ENCODE measurements at places on chromosomes 1 and 21.

DNA sequence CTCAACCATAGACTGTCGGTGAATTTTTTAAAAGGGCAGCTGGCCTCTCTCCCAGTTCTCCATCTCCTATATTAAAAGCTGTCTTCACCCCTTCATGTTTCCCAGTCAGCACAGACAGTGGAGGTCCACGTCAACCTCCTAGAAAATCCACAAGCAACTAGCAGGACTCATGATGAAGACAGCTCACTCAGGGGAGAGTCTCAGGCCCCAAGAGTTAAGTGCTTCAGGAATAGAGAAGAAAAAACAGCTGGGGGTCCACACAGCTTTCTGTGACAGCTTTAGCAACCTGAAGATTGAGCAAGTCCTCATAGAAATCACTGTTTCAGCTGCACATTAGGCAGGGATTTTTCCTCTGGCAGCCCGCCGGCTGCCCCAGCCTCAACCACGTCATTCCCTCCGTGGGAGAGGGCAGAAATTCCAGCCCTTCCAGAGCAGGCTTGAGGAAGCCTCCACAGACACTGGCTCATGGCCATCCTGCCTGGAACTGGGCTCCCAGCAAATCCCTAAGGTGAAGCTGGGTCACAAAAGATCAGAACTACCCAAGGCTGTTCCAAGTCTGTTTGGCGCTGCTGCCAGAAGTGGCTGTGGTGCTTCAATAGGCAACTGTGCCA lies 15.2 kb downstream of the GPR161 start:
- DNase-seq: peak; percentile 88

- DNase-seq: no peak
These were observed 42.2 kb upstream of the ATP1A1 start for GRCh38 chr1:116330846-116331245.

DNA sequence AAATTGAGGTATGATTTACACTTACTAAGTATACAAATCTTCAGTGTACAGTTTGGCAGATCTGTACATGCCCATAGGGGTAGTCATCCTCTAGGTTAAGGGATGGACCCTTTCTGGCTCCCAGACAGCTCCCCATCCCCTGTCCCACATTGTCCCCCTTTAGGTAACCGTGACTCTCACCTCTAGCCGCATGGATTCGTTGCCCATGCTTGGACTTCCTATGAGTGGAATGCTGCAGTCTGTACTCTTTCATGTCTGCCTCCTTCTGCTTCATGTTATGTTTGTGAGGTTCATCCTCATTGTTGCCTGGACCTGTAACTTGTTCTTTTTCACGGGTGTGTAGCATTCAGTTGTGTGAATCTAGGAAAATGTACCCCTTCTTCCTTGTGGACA lies 20.3 kb downstream of the SLC37A1 start:
- no peak for DNase-seq

DNA sequence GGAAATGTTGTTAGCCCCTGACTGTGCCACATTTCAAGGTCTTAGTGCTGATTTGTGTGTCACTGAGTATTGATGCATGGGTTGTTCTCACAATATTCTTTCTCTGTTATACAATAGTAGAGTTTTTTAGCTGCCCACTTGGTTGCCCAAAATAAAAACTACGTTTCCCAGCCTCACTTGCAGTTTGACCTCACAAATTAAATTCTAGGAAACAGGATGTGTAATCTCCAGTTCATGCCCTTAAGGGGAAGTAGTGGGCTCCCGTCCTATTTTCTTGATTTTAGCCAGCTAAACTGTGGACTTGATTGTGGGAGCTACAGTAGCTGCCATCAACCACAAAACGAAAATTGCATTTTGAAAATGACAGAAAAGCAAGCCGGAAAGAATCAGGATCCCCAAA lies 27.3 kb upstream of the LAMC1 start:
- no peak for DNase-seq

DNA sequence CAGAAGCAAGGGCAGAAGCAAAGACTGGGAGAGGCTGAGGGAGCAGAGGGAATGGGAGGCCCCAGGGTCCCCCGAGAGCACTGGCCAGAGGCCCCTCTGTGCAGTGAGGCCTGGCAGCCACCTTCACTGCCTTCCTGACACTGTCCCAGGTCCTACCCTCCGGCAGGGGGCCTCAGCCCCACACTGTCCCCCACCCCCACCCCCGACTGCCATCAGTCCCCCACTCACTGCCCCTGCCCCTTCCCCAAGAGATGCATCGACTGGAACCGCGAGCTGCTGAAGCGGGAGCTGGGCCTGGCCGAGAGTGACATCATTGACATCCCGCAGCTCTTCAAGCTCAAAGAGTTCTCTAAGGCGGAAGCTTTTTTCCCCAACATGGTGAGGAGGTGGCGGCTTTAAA lies 13.0 kb upstream of the PADI6 start:
- DNase-seq: no peak

- peak; percentile 7 for DNase-seq
These were observed 10.3 kb upstream of the CDCP2 start for GRCh38 chr1:54163051-54163450.

- no peak for DNase-seq
These were observed 191.6 kb downstream of the HIVEP3 start for GRCh38 chr1:41726899-41727748.

- DNase-seq: peak; percentile 30
These were observed 18.8 kb downstream of the PPP1R12B start for GRCh38 chr1:202367271-202367670.

- DNase-seq: no peak
These were observed 182.0 kb upstream of the CSF3R start for GRCh38 chr1:36664571-36665287.

DNA sequence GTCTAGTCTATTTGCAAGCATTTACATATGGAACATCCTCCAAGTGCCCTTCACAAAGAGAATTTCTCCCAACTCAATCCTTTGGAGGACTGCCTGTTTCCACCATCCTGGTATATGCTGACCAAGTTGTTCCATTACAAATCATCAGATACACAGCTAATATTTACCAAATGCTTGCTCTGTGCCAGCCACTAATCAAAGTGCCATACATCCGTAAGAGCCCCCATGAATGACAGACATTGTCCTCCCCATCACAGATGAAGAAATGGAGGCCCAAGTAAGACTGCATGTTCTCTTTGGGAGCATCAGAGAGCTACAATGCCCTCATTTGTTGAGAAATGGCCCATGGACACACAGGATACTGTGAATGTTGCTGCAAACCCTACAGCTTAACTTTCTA lies 130.0 kb upstream of the BACE2 start:
- no peak for DNase-seq

DNA sequence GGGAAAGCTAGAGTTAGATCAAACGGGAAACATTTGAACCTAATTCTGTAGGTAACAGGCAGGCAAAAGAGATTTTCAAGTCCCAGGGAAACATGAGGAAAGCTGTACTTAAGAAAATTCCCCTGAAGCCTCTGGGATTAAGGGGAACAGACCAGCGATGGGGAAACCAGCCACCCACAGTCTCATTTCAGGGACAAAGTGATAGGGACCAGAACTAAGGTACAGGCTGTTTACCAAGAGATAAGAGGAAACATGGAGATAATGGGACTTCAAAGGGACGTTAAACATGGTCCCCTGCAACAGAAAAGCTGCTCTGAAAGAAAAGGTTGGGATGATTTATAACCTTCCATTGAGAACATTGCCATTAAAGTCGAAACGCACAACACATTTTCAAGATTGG lies 84.4 kb downstream of the NTPCR start:
- no peak for DNase-seq

DNA sequence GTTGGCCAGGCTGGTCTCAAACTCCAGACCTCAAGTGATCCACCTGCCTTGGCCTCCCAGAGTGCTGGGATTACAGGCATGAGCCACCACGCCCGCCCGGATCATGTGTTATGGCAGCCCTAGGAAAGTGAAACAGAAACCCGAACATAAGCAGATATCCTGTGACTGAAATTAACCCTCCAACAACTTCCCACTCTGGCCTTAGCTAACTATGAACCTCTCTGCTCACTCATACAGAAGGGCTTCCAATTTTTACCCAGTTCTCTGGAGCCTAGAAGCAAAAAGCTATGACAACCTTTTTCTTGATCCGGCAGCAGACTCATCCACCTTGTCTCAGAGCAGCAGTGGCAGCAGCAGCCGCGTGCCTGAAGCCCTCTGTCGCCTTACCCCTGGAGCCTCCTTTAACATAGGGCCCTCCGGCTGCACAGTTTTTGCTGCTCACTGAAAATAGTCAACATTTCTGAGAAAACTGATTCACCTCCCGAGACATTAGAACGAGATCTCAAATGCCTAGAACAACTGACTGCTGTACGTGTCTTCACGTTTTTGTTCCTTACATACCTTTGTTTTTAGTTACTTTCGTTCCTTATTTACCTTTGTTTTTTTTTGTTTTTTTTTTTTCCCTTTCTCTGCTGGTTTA lies 9.3 kb downstream of the CBR1 start:
- no peak for DNase-seq

DNA sequence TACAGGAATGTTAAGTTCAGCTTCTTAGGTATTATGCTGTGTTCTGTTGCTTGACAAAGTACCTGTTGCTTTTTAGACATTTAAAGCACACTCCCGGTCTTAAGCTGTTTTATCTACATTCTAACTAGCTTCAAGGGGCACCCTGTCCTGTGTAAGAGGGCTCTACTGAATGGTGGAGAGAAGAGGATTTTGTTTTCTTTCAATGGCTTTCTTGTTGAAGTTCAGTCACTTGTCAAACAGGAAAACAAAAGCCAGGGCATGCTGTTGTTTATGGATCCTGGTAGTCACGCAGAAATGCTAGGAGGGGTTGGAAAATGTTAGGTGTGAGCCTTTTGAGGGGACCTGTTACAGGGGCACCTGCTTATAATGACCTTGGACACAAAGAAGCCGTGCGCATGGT lies 30.7 kb downstream of the PGM1 start:
- DNase-seq: no peak

- DNase-seq: no peak
These were observed 1028.3 kb upstream of the B3GALT2 start for GRCh38 chr1:194214735-194215134.

DNA sequence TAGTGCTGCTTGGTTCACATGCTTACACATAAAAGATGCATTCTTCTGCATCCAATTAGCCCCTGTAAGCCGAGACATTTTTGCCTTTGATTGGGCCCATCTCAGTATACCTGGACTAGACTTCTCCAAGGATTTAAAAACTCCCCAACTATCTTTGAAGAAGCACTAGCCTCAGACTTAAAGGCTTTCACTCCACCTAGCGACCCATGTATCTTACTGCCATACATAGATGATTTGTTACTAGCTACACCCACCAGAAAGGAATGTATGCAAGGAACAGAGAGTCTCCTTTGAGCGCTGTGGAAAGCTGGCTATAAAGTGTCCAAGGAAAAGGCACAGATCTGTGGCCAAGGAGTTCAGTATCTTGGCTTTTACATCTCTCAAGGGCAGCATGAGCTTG lies 91.7 kb downstream of the LIPI start:
- no peak for DNase-seq

- no peak for DNase-seq
These were observed 29.6 kb downstream of the PROX1 start for GRCh38 chr1:214017191-214017982.

DNA sequence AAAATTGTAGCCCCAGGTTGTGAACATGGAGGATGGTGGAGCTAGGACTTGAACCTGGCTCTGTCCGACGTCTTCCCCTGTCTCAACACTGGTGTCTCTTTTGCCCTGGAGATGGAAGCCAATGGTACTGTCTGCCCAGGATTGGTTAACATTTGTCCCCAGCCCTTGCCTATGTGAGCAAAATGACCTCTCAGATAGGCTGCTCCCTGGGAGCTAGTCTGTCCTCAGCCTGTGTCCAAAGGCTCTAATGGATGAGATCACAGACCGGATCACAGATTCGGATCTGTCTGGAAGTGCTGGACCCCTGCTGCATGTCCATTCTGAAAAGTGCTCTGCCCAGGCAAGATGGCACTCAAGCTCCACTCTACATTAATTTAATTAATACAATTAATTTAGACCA lies 394.4 kb upstream of the VAMP3 start:
- DNase-seq: no peak

GRCh38 chr1:184461321-184461720 lies 74.5 kb downstream of the C1orf21 start:
- DNase-seq: no peak

GRCh38 chr1:59243550-59243949 lies 53.3 kb upstream of the FGGY start:
- no peak for DNase-seq

DNA sequence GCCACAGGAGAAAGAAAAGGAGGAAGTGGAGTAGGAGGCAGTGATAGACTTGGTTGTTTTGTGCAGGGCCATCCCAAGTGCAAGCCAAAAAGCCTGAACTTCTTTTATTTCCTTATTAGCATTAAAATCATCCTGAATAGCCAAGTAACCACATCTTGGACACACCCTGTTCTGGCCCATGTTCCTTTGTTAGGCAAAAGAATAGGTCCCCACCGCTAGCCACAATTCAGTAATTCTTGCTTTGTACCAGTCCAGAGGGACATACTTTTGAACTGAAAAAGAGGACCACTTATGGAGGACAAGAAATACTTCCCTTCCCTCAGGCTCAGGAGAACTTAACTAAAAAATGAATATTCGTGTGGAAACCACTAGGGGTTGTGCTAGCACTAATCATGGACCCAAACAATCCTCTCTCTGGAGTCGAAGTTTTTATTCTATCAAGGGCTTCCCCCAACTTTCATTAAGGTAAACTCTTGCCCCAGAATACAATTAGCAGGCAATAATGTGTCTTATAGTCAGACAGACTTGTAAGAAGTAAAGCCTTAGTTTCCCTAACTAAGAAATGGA lies 19.4 kb downstream of the TNFSF4 start:
- no peak for DNase-seq

GRCh38 chr1:69836971-69837636 lies 269.4 kb downstream of the LRRC7 start:
- peak; percentile 80 for DNase-seq

DNA sequence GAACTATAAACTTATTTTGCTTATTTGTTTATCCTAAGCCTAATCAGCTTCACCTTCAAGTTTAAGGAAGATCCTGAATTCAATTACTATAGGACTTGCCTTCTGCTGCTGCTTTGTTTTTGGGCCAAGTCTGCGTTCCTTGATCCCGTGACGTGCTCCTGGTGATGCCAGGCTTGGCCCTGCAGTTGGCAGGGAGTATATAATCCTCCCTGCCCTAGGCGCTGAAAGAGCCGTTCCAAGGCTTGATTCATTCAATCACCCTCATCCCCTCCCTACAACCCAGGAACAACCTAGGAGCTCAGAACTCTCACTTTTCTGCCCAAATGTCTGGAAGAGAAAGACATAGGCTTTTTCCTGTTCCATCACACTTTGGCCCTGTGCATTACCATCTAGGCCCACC lies 12.4 kb upstream of the LRRN2 start:
- no peak for DNase-seq

GRCh38 chr1:231338270-231339128 lies at the start of gene SPRTN:
SPRTN (plus strand) TSS chr1:231338293; CDS start chr1:231338384, 91 bp downstream.
- DNase-seq: no peak

DNA sequence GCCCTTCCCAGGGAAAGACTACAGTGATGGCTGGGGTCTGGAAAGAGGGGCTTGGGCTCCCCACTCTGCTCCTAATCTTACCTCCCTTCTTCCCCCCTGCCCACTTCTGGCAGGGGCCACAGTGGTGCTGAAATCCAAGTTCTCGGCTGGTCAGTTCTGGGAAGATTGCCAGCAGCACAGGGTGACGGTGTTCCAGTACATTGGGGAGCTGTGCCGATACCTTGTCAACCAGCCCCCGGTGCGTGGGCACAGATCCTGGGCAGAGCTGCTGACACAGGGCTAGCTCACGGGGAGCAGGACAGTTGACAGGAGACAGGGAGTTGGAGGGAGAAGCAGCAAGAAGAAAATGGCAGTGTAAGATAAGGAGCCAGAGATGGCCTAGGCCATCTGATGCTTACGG lies 2.4 kb downstream of the SLC27A3 start:
- no peak for DNase-seq

Data from fibroblast of skin of back (primary cell).